CD4-positive, alpha-beta memory T cell (primary cell): ENCODE measurements at places on chromosomes 4 and X. TPM values are rescaled to one million over a fixed set of nuclear protein-coding genes. Genes with fewer than 3 reads are reported as not detected.

Gene TGIF2LX
- polyA plus RNA-seq = not detected

Gene CXCL1
- polyA plus RNA-seq = not detected

Gene ITIH6
- polyA plus RNA-seq = not detected

GRCh38 chr4:156362581-156362980, 408.9 kb upstream of the CTSO start:
- H3K4me3 ChIP-seq = no peak overlapping the region
- no peaks in the 10 kb centered on the region for H3K27me3 ChIP-seq
- DNase-seq = no peak
- H3K4me1 ChIP-seq = no peaks in the 10 kb centered on the region
- no peak overlapping the region for H3K27ac ChIP-seq

DNA sequence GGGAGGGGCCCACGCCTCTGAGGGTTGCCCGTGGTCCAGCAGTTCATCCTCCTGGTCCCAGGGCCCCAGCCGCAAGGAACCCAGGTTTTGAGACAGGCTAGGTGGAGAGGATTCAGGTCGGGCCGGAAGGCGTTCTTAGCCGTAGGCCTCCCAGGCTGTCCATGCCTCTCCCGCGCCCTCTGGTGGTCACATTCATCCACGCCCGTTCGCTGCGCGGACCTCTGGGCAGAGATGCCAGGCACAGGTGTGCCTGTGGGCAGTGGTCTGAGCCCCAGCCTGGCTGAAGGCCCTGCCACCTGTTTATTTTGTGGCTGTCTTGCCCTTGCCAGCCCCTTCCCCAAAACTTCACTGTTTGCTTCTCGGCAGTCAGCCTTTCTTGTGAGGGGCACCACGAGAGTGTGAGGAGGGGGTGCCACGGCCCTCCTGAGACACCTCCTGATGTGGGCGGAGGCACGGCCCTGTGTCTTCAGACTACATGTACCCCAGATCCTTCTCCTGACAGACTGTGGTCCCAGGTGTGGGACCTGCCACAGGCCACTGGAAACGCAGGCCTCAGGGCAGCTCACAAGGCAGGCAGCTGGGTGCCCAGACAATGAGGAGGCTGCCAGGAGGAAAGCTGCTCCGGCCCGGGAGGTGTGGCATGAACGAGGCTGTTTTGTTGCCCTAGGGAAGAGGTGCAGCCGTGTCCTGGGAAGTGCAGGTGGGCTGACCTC, 5.0 kb downstream of the UVSSA start:
- H3K27ac ChIP-seq = no peak overlapping the region
- H3K4me1 ChIP-seq = peaks cover 20% of the 10 kb centered on the region
- no peaks in the 10 kb centered on the region for H3K27me3 ChIP-seq

- H3K36me3 ChIP-seq = no peaks in the 10 kb centered on the region
- no peak for DNase-seq
- H3K27ac ChIP-seq = no peak overlapping the region
- no peaks in the 10 kb centered on the region for H3K4me1 ChIP-seq
- no peaks in the 10 kb centered on the region for H3K27me3 ChIP-seq
Observed at GRCh38 chr4:96936886-96937285, 1097.0 kb downstream of the PDHA2 start.

- H3K36me3 ChIP-seq = no peaks in the 10 kb centered on the region
- H3K4me3 ChIP-seq = no peak overlapping the region
- DNase-seq = no peak
- no peaks in the 10 kb centered on the region for H3K27me3 ChIP-seq
- no peak overlapping the region for H3K27ac ChIP-seq
Observed at GRCh38 chrX:141960578-141960977, 56.9 kb downstream of the MAGEC1 start.

- no peaks in the 10 kb centered on the region for H3K36me3 ChIP-seq
- H3K27me3 ChIP-seq = no peaks in the 10 kb centered on the region
- H3K4me1 ChIP-seq = no peaks in the 10 kb centered on the region
- no peak overlapping the region for H3K4me3 ChIP-seq
- no peak overlapping the region for H3K27ac ChIP-seq
Observed at GRCh38 chr4:76733068-76733771, 164.7 kb downstream of the SOWAHB start.

DNA sequence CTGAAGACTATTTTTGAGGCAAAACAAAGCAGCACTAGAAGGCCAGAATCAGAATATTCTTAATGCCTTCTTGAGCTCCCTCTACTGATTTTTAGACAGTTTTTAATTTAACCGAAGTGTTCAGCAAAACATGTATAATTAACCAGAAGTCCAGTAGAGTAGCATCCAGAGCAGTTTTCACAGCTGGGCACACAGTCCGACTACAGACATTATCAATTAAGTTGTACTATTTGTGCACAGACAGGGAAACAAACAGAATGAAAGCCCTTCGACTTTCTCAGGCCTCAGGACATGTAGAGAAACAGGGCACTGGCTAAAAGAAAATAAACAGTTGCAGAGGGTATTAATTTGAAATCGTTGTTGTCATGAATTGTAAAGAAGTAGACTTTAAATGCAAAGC, 11.9 kb downstream of the FSTL5 start:
- no peaks in the 10 kb centered on the region for H3K27me3 ChIP-seq
- no peaks in the 10 kb centered on the region for H3K4me1 ChIP-seq
- no peak overlapping the region for H3K27ac ChIP-seq
- H3K36me3 ChIP-seq = no peaks in the 10 kb centered on the region
- no peak for DNase-seq

GRCh38 chr4:84678976-84679744, 96.2 kb downstream of the CDS1 start:
- H3K27me3 ChIP-seq = no peaks in the 10 kb centered on the region
- H3K4me1 ChIP-seq = no peaks in the 10 kb centered on the region
- no peak overlapping the region for H3K4me3 ChIP-seq
- DNase-seq = no peak
- no peaks in the 10 kb centered on the region for H3K36me3 ChIP-seq

GRCh38 chr4:16117164-16117563, 33.3 kb upstream of the PROM1 start:
- no peaks in the 10 kb centered on the region for H3K27me3 ChIP-seq
- H3K4me1 ChIP-seq = peaks cover under 1% of the 10 kb centered on the region
- H3K27ac ChIP-seq = no peak overlapping the region
- H3K4me3 ChIP-seq = no peak overlapping the region
- no peak for DNase-seq

- H3K4me1 ChIP-seq = no peaks in the 10 kb centered on the region
- no peak for DNase-seq
- H3K4me3 ChIP-seq = no peak overlapping the region
- H3K36me3 ChIP-seq = no peaks in the 10 kb centered on the region
- H3K27ac ChIP-seq = no peak overlapping the region
Observed at GRCh38 chrX:135512508-135513129, 7.8 kb upstream of the INTS6L start.

GRCh38 chrX:44282753-44283152, 60.7 kb downstream of the EFHC2 start:
- DNase-seq = no peak
- no peak overlapping the region for H3K4me3 ChIP-seq
- H3K27me3 ChIP-seq = no peaks in the 10 kb centered on the region
- H3K36me3 ChIP-seq = no peaks in the 10 kb centered on the region
- H3K4me1 ChIP-seq = no peaks in the 10 kb centered on the region
- no peak overlapping the region for H3K27ac ChIP-seq

DNA sequence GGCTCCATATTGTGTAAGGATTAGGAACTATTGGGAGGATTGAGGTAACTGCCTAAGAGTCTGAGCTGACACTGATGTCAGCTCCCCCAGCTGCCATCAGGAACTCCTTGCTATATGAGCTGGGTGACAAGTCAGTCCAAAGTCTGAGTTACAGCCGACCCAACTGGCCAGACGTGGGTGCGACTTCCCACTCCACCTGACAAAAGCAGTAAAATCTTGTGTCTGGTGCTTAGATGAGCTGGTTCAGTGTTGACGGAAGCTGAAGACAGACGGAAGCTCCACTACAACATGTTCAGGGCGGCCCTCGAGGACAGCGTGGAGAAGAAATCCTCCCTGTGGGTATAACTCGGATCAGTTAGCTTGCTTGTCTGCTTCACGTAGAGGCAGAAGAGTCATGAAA, 22.8 kb upstream of the NAT8L start:
- H3K27ac ChIP-seq = no peak overlapping the region
- no peak overlapping the region for H3K4me3 ChIP-seq
- peaks cover 3% of the 10 kb centered on the region for H3K4me1 ChIP-seq
- no peaks in the 10 kb centered on the region for H3K27me3 ChIP-seq

DNA sequence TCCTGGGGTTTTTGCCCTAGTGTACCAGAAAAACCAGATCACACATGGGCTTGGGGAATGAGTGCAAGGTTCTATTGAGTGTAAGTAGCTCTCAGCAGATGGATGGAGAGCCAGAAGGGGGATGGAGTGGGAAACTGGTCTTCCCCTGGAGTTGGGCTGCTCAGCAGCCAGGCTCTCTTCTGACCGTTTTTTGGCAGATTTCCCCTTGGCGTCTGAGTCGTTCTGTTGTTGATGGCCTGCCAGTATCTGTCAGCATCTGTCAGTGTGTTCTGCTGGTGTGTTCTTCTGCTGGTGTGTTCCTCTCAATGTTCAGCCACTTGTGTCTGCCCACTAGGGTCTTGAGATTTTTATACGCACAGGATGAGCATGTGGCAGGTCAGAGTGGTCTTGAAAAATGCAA, 633.9 kb upstream of the CPEB2 start:
- no peaks in the 10 kb centered on the region for H3K27me3 ChIP-seq
- no peak for DNase-seq
- H3K4me3 ChIP-seq = no peak overlapping the region

GRCh38 chr4:114783215-114783595, 184.6 kb downstream of the UGT8 start:
- no peaks in the 10 kb centered on the region for H3K36me3 ChIP-seq
- H3K27me3 ChIP-seq = no peaks in the 10 kb centered on the region
- no peak for DNase-seq
- no peaks in the 10 kb centered on the region for H3K4me1 ChIP-seq
- no peak overlapping the region for H3K27ac ChIP-seq

DNA sequence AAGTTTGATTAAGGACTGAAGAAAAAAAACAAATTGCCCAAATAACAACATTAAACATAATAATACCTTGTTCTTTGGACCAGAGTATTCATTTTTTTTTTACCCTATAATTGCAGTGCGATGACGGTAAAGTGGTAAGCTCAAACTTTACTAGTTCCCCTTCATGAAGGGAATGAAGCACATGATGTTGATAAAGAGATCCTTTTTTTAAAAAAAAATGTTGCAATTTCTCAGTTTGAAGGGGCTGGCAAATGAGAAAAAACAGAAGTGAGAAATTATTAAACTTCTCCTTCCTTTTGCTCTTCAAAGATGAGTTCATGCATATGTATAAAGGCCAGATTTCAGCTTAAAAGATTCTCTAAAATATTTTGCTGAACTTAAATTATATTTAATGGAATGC, 231.7 kb downstream of the C4orf33 start:
- H3K36me3 ChIP-seq = no peaks in the 10 kb centered on the region
- H3K4me3 ChIP-seq = no peak overlapping the region
- no peaks in the 10 kb centered on the region for H3K4me1 ChIP-seq
- no peak overlapping the region for H3K27ac ChIP-seq
- DNase-seq = no peak

- no peak overlapping the region for H3K4me3 ChIP-seq
- no peaks in the 10 kb centered on the region for H3K36me3 ChIP-seq
- H3K27me3 ChIP-seq = peaks cover 4% of the 10 kb centered on the region
- H3K27ac ChIP-seq = no peak overlapping the region
- DNase-seq = no peak
Observed at GRCh38 chr4:101710806-101711205, 79.7 kb upstream of the BANK1 start.

- DNase-seq = no peak
- H3K4me1 ChIP-seq = no peaks in the 10 kb centered on the region
- H3K27me3 ChIP-seq = no peaks in the 10 kb centered on the region
- no peak overlapping the region for H3K4me3 ChIP-seq
Observed at GRCh38 chr4:141898346-141898745, 262.0 kb downstream of the IL15 start.
